ENCODE measurements at places on chromosomes 2 and 18. TPM values are rescaled to one million over a fixed set of nuclear protein-coding genes. Genes with fewer than 3 reads are reported as not detected.
A peak's percentile ranks its signal among the peaks of the same experiment; 100 is the strongest.

GRCh38 chr2:217875138-217875537 is 127.7 kb downstream of the TNS1 start:
- no peaks in the 10 kb centered on the region for H3K4me1 ChIP-seq
- H3K27me3 ChIP-seq, result no peaks in the 10 kb centered on the region
- H3K27ac ChIP-seq, result no peak overlapping the region
- H3K4me3 ChIP-seq, result no peak overlapping the region
- H3K36me3 ChIP-seq, result no peaks in the 10 kb centered on the region

The TSPYL6 gene
- total RNA-seq, result not detected

The LHCGR gene
- not detected for total RNA-seq

DNA sequence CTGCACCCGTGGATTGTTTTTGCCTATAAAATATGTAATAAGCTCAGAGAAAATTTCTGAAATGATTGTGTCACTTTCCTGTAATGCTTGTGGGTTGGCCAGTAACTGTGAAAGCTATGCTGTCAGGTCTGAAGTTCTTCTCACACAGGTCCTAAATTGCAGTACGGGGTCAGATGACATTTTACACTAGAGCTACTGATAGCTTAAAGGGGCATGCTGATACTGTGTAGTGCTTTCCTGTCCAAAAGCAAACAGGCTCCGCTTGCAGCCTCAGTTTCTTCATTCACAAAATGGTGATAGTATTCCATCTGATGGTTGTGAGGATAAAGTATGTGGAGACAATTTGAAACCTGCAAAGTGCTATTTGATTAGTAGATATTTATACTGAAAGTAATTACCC is 7.6 kb upstream of the FARSB start:
- no peak overlapping the region for H3K27ac ChIP-seq
- no peaks in the 10 kb centered on the region for H3K4me1 ChIP-seq
- H3K4me3 ChIP-seq, result no peak overlapping the region
- DNase-seq, result no peak
- H3K36me3 ChIP-seq, result no peaks in the 10 kb centered on the region

DNA sequence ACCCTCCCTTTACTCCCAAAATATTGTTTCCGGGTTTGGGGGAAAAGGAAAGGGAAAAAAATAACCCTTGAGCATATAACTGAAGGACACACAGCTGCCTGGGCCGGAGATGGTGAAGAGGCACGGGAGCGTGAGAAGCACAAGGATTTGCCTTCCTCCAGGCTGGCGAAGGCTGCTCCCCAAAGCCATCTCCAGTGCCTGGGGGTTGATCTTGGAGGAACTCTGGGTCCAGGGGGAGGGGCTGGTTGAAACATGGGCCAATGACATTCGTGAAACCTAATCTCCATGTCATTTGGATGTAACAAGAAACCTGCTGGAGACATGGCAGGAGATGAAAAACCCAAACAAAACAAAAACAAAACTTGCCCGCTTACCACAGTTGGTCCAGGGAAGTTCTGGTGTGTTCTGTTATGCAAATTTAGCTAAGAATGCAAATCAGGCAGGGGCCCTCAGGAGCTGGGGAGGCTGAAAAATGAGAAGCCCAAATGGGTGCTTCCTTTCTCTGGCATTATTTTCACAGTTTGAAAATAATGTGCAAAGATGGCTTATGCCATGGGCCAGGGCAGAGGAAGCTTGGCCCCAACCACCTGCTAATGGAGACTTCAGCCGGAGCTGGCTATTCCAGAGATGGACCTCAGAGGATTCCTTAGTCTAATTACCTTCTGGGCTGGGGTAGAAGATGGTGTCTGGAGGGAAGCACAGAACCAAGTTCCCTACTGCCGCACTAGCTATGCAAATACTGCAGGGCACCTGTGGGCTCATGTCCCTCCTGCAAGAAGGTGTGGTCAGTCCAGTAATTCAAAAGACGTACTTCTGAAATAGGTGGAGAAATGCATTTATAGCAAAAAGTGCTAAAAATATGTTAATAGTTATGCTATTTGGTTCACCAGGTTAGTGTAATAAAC is 180.9 kb downstream of the BCL2 start:
- peak overlapping the region; percentile 52 for H3K27ac ChIP-seq
- H3K27me3 ChIP-seq, result no peaks in the 10 kb centered on the region
- peak; percentile 12 for DNase-seq
- peaks cover 29% of the 10 kb centered on the region for H3K36me3 ChIP-seq
- H3K4me3 ChIP-seq, result peak overlapping the region; percentile 54

DNA sequence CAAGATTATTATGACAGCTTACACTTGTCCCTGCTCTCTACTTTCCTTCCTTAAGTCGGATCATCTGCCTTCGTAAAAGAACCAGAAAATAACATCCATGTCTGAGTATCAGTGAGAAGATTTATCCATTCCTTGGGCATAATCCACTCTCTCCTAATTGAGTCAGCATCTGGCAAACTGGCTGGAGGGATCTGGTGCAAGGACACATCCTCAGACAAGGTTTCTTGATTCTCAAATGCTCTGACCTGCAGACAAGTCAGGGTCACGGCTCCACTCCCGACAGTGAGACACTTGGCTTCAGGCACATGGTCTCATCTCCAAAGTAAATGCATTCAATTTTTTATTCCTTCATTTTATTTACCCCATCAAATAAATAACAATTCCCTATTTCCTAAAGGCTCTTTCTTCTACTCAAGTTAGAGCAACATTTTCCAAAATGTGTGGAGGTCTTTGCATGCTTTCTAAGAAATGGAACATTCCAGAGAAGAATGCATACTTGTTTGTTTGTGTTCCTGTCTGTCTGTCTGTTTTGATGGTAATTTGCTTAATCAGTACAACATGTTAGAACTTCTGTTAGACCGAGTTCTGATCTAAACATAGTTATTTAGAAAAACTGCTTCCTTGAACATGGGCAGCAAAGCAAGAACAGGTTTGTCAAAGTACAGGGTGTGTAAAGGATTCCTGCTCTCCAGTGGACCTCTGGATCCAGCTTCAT is 246.9 kb downstream of the IRS1 start:
- H3K27me3 ChIP-seq, result peaks cover 6% of the 10 kb centered on the region
- H3K27ac ChIP-seq, result no peak overlapping the region
- no peak for DNase-seq
- H3K4me1 ChIP-seq, result no peaks in the 10 kb centered on the region
- no peak overlapping the region for H3K4me3 ChIP-seq

- no peak for DNase-seq
- no peaks in the 10 kb centered on the region for H3K27me3 ChIP-seq
- no peak overlapping the region for H3K27ac ChIP-seq
- no peaks in the 10 kb centered on the region for H3K4me1 ChIP-seq
- H3K4me3 ChIP-seq, result no peak overlapping the region
- H3K36me3 ChIP-seq, result no peaks in the 10 kb centered on the region
Measured at GRCh38 chr2:185618625-185619024, 120.0 kb upstream of the FSIP2 start.

DNA sequence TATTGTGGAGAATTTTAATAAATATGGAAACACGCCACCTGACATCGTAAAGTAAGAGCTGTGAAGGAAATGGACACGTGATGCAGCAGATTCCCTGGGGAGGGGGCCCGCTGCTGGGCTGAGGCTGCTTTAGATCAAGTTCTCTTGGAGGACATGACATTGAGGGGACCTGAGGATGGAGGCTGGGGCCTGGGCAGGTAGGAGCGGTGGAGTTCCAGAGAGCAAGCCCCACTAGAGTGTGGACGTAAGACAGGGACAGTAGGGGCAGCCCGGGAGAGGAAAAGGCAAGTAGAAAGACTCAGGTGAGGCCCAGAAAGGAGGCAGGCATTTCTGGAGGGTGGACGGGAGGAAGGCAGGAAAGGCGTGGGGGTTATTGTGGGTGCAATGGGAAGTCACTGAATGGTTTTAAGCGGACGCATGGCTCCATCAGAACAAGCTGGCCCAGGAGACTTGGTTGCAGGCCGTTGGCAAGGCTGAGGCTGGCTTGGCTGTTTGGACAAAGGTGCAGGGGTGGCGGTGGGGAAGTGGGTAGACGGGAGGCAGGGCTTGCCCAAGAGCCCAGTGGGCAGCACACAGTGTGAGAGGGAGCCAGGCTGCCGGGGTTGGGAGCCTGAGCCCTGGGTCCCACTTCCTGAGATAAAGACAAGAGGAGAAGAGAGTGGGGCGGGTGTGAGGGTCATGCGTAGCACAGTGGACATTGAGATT is 15.7 kb downstream of the SIGLEC15 start:
- H3K27ac ChIP-seq, result no peak overlapping the region
- no peak overlapping the region for H3K4me3 ChIP-seq
- peaks cover 7% of the 10 kb centered on the region for H3K4me1 ChIP-seq
- peaks cover 29% of the 10 kb centered on the region for H3K27me3 ChIP-seq
- H3K36me3 ChIP-seq, result no peaks in the 10 kb centered on the region

DNA sequence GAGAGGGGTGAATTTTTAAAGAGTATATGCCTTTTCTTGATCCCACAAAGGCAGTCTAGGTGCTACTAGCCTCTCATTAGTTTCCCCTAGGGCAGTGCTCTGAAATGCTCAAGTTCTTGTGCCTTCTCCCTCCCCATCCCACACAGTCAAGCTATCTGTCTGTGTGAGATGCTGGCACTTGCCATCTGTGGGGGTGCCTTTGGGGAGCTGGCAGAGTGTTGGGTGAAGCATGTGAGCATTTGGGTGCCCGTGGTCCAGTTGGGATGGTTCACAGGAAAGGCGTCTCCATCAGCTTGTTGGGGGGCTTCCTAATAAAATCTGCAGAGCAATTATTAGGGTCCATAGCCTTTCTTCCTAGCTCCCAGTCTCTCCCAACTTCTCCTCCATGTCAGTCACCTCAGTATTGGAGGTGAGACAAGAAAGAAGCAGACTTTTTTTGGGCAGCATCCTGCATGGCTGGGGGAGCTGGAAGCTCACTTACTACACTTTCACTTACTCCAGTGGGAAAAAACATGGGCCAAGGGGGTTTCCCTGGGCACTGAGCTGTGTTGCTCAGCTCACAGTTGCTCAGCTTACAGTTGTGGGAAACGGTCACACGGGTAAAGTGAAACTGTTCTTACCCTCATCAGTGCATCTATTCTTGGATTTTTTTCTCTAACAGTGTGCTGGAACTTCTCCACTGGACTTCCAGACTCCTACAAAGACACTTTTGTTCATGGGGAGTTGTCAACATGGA is 29.3 kb downstream of the COLEC11 start:
- no peaks in the 10 kb centered on the region for H3K4me1 ChIP-seq
- peaks cover 7% of the 10 kb centered on the region for H3K27me3 ChIP-seq
- no peaks in the 10 kb centered on the region for H3K36me3 ChIP-seq
- H3K27ac ChIP-seq, result no peak overlapping the region
- no peak for DNase-seq

DNA sequence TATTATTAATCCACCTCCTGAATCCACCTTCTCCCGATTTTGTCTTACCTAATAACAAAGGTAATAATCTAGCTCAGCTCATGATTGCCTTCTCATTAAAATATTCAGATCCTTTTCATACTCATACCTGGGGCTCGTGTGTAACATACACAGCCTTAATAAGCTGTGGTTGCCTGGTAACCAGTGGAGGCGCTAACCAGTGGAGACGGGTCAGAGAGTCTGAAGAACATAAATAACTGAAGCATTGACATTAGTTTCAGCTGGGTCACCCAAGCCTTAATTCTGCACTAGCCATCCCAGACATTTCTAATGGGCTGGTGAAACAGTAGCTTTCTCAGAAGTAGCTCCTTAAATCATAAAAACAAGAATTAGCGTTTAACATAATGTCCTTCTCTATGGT is 14.8 kb upstream of the DTNA start:
- H3K4me3 ChIP-seq, result no peak overlapping the region
- no peaks in the 10 kb centered on the region for H3K36me3 ChIP-seq
- peaks cover 21% of the 10 kb centered on the region for H3K27me3 ChIP-seq
- DNase-seq, result no peak
- H3K4me1 ChIP-seq, result no peaks in the 10 kb centered on the region

DNA sequence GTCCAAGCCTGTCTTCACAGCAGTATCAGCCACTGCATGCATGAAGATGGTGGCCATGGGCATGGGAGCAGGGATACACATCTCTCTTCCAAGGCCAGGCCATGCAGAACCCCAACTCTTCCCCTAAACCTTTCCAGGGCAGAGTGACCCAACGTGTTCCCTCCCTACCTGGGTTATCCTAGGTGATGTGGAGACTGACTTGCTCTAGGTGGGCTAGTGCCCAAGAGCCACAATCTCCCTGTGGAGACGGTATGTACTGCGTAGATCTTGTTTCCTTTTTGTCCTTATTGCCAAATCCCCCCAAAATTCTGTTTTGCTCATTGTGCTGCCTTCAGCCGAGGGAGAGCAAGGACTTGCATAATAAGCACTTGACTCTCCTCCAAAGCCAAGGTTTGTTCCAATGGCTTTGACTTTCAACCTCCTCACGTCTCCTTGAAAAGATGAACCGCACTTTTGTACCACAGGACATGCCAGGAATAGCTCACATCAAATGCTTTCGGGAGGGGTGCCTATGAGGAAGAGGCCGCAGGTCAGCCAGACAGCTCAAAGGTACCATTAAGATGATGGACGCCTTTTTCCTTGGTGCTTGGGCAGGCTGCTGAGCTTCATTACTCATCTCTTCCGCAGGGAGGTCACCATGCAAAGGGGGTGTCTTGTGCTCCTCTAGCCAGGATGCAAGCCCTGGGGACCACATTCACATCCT is 76.2 kb upstream of the GLI2 start:
- H3K27me3 ChIP-seq, result peaks cover 28% of the 10 kb centered on the region
- H3K27ac ChIP-seq, result no peak overlapping the region
- H3K4me3 ChIP-seq, result no peak overlapping the region
- DNase-seq, result no peak
- no peaks in the 10 kb centered on the region for H3K36me3 ChIP-seq
- H3K4me1 ChIP-seq, result no peaks in the 10 kb centered on the region

DNA sequence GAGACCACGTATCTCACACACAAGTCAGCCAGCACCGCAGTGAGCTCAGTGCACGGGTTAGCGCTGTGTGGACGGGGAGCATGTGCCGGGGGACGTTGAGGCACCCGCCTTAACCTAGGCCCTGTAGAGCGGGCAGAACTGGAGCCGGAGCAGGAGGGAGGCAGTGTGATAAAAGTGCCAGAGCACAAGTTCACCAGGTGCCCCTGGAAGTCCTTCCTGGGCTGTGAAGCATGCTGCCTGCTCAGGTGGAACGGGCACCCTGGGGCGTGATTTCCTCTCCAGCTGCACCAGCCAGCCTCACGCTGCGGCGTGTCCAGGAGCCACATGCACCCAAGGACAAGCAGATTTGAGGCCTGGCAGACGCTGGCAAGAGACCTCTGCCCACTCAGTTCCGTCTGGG is 50.3 kb downstream of the ITGB1BP1 start:
- H3K4me3 ChIP-seq, result no peak overlapping the region
- H3K27me3 ChIP-seq, result peaks cover 17% of the 10 kb centered on the region
- no peak for DNase-seq
- H3K4me1 ChIP-seq, result peaks cover 33% of the 10 kb centered on the region

- H3K27me3 ChIP-seq, result no peaks in the 10 kb centered on the region
- H3K36me3 ChIP-seq, result peaks cover 10% of the 10 kb centered on the region
- peak overlapping the region; percentile 12 for H3K27ac ChIP-seq
- no peak for DNase-seq
- no peak overlapping the region for H3K4me3 ChIP-seq
Measured at GRCh38 chr2:99431587-99432275, 58.1 kb downstream of the REV1 start.

GRCh38 chr2:207810200-207810788 is 40.6 kb upstream of the FZD5 start:
- H3K27me3 ChIP-seq, result peaks cover 11% of the 10 kb centered on the region
- H3K27ac ChIP-seq, result no peak overlapping the region
- H3K4me1 ChIP-seq, result peaks cover 4% of the 10 kb centered on the region
- H3K36me3 ChIP-seq, result no peaks in the 10 kb centered on the region
- no peak for DNase-seq
